ENCODE measurements at places on chromosomes 6 and 20. TPM values are rescaled to one million over a fixed set of nuclear protein-coding genes. Genes with fewer than 3 reads are reported as not detected.

GRCh38 chr6:122568797-122569221 lies 41.4 kb upstream of the PKIB start:
- DNase-seq = no peak

MCHR2 gene
- total RNA-seq = not detected

GRCh38 chr6:146028252-146028795 lies 538 bp upstream of the GRM1 start:
- peak; percentile 84 for DNase-seq

DNA sequence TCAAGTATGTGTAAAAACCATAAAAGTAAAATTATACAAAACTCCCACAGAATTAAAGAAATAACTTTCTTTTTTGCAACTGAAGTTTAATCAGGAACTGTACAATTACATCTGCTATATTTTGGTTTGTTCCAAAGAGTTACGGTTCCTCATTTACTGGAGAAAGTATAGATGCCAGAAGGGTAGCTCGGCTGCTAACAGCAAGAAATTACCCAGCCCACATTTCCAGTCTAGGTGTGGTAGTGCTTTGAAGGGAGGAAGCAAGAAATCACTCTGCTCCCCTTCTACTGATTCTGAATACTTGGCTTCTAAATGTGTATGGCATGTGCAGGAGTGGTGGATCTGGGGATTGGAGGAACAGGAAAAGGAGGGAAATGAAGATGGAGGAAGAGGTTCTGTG lies 441.3 kb downstream of the CDC5L start:
- DNase-seq = no peak

DNA sequence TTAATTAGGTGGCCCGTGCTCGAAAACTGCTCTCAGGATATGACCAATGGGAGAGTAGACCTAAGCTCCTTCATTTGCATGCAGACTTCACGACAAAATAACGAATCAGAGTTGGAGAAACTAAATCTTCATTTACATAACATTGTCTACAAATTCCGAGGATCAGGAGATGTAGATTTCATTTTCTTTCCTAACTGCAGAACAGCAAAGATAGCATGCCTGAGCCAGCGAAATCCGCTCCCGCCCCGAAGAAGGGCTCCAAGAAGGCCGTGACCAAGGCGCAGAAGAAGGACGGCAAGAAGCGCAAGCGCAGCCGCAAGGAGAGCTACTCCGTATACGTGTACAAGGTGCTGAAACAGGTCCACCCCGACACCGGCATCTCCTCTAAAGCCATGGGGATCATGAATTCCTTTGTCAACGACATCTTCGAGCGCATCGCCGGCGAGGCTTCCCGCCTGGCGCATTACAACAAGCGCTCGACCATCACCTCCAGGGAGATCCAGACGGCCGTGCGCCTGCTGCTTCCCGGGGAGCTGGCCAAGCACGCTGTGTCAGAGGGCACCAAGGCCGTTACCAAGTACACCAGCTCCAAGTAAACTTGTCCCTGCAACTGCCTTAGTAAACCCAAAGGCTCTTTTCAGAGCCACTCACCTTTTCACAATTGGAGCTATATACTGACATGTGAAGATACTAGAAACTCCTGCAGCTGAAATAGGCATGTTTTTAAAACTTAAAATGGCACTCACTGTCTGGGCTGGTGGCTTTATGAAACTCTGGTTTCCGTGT lies 96.5 kb downstream of the HFE start:
- DNase-seq = peak; percentile 92

GRCh38 chr6:105177556-105177955 lies 2.3 kb downstream of the POPDC3 start:
- no peak for DNase-seq

GRCh38 chr6:124131259-124131658 lies 327.6 kb downstream of the NKAIN2 start:
- no peak for DNase-seq

DNA sequence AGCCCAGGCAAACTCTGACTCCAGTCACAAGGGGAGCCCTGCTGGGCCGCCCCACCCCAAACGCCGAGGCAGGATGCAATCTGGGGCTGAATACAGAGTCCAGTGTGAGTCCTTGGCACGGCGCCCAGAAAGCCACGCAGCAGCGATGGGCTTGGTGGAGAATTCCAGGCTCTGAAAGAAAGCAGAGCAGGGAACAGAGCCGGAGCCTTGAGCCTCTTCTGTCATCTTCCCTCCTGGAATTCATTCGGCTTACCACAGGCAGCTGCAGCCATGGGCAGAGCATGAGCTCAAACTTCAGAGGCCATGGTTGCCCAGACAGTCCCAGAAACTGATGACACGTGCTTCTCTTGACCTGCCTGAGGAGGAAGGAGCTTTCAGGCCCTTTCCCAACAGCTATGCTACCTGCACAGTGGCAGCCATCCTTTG lies 441.1 kb upstream of the JARID2 start:
- DNase-seq = no peak

DNA sequence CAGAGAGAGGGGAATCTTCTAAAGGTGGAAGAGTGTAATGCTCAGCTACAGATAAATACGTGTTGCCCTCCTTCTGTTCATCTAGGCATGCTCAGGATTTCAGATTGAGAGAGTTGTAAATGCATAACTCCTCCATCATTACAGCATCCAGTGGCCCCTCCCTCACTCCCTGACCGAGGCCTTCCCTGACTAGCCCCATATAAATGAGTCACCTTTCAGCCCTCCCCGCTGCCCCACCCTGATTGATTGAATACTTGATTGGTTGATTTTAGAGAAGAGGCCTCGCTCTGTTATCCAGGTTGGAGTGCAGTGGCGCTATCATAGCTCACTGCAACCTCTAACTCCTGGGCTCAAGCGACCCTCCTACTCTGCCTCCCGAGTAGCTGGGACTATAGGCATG lies 193.7 kb downstream of the EYA2 start:
- DNase-seq = no peak

DNA sequence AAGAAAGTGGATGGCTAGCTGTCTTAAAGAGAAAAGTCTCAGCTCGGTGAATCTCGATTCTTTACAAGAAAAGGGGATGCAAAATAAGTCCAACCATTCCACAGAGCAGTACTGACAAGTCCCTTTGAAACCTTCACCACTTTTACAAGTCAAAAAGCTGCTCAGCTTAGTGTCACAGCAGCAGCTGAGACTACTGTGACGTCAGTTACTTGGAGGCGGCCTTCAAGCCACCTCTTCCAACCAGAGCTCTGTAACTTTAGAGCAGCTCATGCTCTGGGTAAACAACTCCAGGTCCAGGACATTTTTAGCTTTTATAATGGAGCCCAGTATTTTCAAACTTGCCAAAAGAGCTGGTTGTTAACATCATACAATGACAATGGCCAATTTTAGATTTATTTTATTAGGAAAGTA lies at the start of gene KIAA0408:
TSS of gene KIAA0408 (minus strand) at position 159 of the 411 bp plus-strand sequence. CDS start 5,408 bp downstream, outside the sequence.
- DNase-seq = no peak

- DNase-seq = no peak
Observed at GRCh38 chr6:129785756-129786135, 75.4 kb downstream of the TMEM244 start.

LATS1 gene
- total RNA-seq = 31.8 TPM

DNA sequence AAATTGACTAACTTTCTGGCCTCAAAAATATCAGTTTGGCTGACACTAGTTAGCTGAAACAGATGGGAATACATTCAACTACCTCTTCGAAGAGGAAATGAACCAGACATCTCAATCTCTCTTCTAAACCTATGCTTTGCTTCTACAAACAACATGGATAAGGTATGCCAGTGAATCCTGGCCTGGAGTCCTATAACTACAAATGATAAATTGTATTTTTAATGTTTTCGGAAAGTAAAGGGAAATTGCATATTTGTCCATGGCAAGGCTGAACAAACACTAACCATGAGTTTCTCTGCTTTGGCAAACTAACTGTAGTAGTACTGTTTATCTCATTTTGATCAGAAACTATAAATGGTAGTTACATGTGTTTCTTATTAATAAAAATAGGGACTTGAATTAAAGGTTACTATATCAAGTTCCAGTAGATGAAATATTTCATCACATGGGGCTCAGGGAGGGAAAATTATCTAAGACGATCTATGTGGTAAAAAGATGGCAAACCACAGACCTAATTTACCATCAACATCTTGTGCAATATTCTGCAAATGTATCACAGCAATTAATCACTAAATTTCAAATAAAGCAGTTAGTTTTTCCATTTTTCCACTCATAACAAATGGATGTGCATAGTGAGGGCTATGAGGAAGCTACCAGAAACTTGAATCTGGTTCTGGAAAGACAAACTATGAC lies 76.8 kb downstream of the COL12A1 start:
- no peak for DNase-seq

- no peak for DNase-seq
Observed at GRCh38 chr20:58875541-58876134, 23.1 kb downstream of the GNAS start.

GRCh38 chr20:16553684-16554083 lies 19.6 kb downstream of the KIF16B start:
- no peak for DNase-seq

LPIN3 gene
- total RNA-seq = 1.2 TPM
